Endothelial cell (in vitro differentiated cells): ENCODE measurements at places on chromosomes 7 and 10.

- DNase-seq: no peak
Measured at GRCh38 chr10:113619401-113619800, 44.4 kb downstream of the NRAP start.

DNA sequence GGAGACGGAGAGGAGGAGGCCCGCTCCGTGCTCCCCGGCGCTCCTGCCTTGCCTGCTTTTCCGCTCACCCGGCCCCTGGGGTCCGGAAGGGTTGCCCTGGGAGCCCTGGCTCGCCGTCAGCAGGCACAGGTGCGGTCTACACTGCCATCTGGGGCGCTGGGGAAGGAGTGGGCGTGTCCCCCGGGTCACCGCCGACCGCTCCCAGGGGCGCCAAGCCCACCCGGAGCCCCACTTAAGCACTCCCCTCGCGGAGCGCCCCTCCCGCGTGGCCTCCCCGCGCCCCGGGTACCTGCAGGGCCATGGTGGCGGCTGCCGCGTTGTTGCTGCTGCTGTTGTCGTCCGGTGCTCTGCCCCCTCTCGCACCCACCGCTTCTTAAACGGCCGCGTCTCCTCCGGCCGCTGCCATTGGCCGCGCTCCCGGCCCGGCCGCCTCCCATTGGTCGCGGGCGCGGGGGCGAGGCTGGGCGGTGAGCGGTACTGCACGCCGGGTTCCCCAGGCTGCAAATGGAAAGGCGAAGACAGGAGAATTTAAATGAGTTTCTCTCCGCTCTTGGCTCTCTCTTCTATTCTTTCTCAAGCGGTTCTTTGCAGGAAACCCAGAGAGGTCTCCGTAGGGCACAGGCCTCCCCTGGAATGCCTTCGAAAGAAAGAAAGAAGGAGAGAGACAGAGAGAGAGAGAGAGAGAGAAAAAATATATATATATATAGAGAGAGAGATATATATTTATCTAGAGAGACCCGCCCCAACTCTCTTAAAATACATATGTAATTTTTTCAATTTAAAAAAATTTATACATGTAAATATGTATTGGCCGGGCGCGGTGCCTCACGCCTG is at the start of gene ACBD7:
Gene ACBD7, minus strand, starts transcription at position 349 of the 834 bp plus-strand sequence. Its CDS starts 48 bp downstream, at position 301.
- peak; percentile 87 for DNase-seq

DNA sequence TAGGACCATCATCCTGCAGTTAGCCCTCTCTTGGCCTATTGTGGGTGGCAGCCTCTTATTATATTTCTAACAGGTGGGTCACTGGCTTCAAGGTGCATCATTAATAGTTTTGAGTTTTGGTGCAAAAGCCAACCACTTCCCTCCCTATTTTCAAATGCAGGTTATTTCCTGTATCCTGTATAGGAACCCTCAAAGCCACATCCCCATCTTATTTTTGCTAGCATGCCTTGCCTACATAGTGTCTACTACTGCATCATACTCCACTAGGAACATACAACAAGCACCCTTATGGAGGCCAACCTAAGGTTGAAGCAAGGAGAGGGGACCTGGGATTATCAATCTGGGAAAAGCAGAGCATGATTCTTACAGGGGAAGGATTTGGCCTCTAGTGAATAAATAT is 264.4 kb downstream of the BBS9 start:
- DNase-seq: no peak

- DNase-seq: no peak
Measured at GRCh38 chr7:114917211-114917839, 4.6 kb upstream of the MDFIC start.

GRCh38 chr7:140441519-140441918 is 37.7 kb downstream of the RAB19 start:
- DNase-seq: no peak

GRCh38 chr7:30674420-30674819 is 7.8 kb downstream of the CRHR2 start:
- no peak for DNase-seq

GRCh38 chr7:88115258-88115796 is 104.5 kb downstream of the SRI start:
- DNase-seq: no peak

GRCh38 chr7:104185346-104185745 is 22.5 kb downstream of the ORC5 start:
- no peak for DNase-seq

DNA sequence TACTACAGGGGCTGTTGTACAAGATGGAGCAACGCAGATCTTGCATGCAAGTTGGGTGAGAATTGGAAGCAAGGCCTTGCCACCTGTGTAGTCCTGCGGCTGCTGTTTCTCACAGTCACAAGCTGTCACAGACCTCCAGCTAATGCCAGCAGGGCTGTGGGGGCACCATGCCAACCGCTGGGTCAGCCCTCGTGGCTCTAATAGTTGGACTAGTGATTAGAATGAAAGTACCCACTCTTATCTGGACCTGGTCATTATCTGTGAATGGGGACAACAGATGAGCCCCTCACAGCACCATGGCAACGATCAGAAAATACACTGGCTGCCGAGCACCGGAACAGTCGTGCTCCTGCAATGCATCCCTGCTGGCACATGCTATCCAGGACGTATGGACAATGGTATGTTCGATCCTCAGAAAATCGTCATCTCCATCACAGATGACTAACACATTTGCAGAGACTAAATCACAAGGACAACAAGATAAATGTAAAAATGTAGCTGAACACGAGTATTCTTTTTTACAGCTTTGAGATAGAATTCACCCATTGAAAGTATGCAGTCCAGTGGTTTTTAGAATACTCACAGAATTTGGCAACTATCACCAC is 80.4 kb upstream of the CALN1 start:
- no peak for DNase-seq

DNA sequence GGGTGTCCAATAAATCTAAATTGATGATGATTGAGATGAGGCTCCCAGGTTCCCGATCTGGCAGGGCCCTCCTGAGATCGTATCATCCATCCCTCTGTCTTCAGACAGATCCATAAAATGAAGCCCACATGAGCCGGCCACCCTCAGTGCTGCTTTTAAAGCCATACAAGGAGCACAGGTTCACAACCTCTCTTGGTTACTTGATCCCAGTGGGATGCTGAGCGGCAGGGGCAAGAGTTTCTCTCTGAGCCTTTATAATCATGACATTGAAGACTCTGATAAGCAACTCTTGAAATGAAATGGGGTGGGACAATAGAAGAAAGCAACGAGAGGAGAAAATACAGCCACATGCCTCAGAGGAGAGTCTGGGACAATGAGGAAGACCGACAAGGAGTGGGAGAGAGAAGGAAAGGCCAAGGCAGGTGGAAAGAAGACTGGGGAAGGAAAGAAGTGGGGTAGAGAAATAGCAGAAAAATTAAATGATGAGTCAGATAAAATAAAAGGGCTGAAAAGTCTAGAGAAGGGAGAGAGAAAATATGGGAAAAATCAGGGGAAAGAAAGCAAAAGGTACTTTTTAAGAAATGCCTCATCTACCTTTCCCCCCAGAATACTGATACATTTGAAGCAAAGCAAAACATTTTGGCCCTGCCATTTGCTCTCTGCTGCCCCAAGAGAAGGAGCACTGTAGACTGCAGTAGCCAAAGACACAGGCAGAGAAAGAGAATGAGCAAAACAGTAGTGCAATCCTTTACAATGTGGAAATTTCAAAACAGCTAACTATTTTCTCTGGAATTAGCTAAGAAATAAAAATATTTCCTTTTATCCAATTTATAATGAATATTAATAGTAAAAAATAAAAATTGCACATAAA is 14.6 kb downstream of the GBX1 start:
- no peak for DNase-seq

DNA sequence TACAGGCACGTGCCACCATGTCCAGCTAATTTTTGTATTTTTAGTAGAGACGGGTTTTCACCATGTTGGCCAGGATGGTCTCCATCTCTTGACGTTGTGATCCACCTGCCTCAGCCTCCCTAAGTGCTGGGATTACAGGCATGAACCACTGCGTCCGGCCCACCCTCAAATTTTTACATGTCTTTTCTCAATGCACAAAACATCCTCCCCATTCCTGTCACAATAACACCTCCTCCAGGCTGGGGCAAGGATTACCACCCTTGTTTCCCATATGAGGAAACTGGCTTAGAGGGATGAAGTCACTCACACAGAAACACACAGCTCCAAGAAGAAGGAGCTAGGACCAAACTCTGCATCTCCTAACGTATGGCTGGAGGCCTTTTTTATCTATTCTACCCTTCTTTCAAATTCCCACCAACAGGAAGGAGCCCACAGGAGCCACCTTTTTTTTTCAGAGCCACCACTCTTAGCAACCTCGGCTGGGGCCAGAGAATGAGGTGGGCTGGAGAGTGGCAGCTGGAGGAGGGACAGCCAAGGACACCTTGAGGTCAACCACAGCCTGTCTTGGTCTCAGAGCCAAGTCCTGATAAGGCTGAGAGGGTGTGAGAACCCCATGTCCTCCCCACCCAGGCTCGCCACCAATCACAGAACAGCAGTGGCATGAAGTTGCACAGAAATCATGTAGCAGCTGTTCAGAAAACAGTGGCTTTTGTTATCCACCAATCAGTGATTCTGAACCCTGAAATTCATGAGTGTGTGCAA is 113.1 kb upstream of the PDLIM1 start:
- no peak for DNase-seq

DNA sequence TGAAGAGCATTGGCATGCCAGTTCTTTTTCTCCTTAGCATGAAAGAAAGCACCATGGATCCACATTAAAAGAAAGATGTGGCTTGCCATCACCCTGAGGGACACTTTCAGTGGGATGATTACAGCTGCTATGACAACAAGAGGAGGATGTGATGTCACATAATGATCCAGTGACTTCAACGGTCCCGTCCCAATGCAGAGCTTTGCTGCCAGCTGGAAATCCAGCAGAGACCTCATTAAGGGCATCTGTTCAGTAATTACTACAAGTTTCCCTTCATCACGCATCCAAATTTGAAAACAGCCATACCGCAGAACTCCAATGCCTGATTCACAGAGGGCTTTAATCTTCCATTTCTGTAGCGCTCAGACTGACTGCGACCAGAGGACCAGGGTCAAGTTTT is 206.6 kb downstream of the LSM5 start:
- DNase-seq: no peak

DNA sequence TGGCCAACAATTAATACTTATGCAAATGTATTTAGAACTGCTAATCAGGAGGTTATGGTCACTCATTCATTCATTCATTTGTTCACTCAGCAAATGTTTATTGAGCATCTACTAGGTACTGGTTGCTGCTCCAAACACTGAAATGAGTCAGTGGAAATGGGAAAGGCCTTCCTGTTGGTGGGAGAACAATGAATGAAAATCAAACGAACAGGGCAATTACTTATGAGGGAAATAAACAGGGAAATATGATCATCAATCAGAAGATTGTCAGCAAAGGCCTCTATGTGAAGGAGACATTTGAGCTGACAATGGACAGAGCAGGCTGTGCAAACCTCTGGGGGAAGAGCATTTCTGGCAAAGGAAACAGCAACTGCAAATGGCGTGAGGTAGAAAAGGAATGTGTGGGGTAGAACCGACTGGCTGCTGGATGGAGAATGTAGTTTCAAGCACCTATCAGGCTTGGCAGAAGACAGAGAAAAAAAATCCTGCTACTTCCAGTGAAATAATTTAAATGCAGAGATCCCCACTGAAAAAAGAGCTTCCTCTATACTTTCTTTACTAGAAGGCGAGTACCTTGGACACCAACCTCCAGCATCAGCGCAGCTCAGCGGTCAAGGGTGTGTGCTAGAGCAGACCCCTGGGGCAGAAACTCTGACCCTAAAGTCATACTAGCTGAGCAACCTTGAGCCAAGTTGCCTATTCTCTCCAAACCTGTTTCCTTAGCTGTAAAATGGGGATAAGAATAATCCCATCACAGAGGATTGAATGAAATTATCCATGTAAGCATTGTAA is 108.8 kb upstream of the EEPD1 start:
- no peak for DNase-seq

- DNase-seq: no peak
Measured at GRCh38 chr7:42262964-42263363, 26.0 kb upstream of the GLI3 start.

DNA sequence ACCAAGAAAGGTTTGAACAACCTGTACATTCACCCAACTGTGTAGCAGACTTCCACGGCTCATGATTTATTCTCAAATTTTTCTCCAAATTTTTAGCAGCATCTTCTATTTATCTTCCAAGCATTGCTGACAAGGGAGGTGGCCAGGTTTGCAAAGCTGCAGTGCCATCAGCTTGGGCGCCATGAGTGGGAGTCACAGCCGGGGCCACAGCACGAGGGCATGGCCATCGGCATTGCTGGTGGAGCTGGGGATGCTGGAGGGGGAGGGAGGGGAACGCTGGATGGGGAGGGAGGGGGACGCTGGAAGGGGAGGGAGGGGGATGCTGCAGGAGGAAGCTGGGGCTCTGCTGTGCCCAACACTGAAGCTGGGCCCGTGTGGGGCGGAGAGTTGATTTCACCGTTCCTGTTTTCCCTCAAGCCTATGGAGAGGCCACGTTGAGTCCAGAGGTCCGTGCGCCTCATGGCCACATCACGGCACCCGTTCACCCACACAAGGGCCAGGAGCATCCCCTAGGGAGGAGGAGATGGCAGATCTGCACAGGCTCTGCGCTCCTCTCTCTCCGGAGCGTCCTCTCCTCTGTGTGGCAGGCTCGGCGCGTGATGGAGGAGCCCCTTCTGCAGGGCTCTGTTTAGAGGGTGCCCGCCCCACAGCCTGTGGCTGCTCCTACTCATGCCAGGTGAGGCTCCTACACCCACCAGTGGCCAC is 520.2 kb downstream of the DNAJB6 start:
- no peak for DNase-seq

DNA sequence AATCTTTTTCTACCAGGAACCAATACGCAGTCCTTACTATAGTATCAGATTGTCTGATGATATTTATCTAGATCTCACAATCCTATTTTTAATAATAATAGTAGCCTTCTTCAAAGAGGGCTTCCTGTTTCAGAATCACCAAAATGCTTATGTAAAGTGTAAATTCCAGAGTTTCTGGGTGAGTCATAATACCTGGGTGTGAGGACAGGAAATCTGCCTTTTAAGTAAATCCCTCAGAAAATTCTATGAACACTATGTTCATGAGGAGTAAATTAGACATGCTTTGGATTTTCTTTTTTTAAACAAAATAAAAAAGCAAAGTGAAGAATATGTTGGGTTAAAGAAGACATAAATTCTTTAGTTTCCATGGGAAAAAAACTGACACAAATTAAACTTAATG is 20.5 kb downstream of the DKK1 start:
- no peak for DNase-seq

GRCh38 chr10:69628891-69629290 is 1.2 kb upstream of the FAM241B start:
- DNase-seq: no peak

- DNase-seq: no peak
Measured at GRCh38 chr10:76324283-76324682, 892.9 kb downstream of the LRMDA start.
